ENCODE measurements at places on chromosomes 2 and 18. TPM values are rescaled to one million over a fixed set of nuclear protein-coding genes. Genes with fewer than 3 reads are reported as not detected.

DNA sequence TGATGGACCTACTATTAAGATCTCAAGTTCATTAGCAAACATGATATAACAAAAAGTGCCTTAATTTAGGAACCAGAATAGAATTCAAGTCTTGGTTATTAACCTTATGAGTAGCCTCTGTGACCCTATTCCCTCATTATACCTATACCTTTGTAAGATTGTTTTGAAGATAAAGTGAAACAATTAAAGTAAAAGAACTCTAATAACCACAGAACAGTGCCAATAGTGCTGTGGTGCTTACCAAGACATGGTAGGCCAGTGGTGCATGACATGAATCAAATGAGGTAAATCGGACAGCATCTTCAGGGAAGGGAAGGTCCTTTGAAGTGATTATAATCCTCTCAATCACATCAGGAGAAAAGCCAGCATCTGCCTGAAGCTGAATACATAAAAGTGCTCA is 36.4 kb downstream of the METTL4 start:
- H3K36me3 ChIP-seq: no peaks in the 10 kb centered on the region
- H3K4me3 ChIP-seq: no peak overlapping the region
- DNase-seq: no peak
- H3K27ac ChIP-seq: no peak overlapping the region
- no peaks in the 10 kb centered on the region for H3K27me3 ChIP-seq

GRCh38 chr18:36638224-36638623 is 190.6 kb downstream of the TPGS2 start:
- no peak overlapping the region for H3K27ac ChIP-seq
- H3K36me3 ChIP-seq: no peaks in the 10 kb centered on the region
- no peak overlapping the region for H3K4me3 ChIP-seq
- H3K27me3 ChIP-seq: no peaks in the 10 kb centered on the region

GRCh38 chr18:32867936-32868335 is 95.1 kb upstream of the KLHL14 start:
- no peak for DNase-seq
- no peaks in the 10 kb centered on the region for H3K27me3 ChIP-seq
- no peaks in the 10 kb centered on the region for H3K4me1 ChIP-seq

DNA sequence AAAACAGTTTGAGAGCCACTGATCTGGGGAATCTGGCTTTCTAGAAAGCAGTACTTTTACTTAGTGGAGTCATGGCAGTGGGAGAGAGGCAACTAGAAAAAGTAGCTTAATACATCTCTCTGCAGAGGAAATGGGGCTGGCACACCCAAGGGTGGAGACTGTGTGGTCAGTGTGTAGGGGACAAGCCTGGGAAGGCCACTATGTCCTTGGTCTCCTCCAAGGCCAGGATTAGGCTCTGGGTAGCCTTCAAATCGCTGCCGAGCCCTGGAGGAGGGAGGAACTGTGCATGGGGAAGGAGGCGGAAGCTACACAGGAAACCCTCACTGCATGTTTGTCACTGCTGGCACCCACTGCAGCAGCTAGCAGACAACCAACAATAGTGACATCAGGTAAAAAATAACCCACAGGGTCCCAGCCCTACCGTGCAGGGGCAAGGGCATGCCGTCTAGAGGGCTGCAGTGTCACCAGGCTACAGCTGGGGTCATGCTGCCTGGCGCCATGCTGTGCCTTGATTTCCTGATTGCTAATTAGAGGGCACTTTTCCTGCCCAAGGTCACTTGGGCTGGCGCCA is 34.8 kb downstream of the LBH start:
- no peaks in the 10 kb centered on the region for H3K27me3 ChIP-seq
- no peak for DNase-seq
- H3K27ac ChIP-seq: peak overlapping the region; percentile 19
- no peaks in the 10 kb centered on the region for H3K36me3 ChIP-seq

- H3K36me3 ChIP-seq: no peaks in the 10 kb centered on the region
- H3K4me3 ChIP-seq: no peak overlapping the region
- H3K4me1 ChIP-seq: peaks cover 16% of the 10 kb centered on the region
- peak; percentile 66 for DNase-seq
Measured at GRCh38 chr18:62760403-62760734, 45.0 kb downstream of the PHLPP1 start.

GRCh38 chr2:10412380-10412779 is 35.7 kb downstream of the ODC1 start:
- H3K36me3 ChIP-seq: no peaks in the 10 kb centered on the region
- H3K27ac ChIP-seq: no peak overlapping the region
- H3K4me1 ChIP-seq: peaks cover 36% of the 10 kb centered on the region
- H3K4me3 ChIP-seq: no peak overlapping the region

Gene PTMA
- 469 TPM for total RNA-seq
